ENCODE measurements at places on chromosomes 5 and 9. TPM values are rescaled to one million over a fixed set of nuclear protein-coding genes. Genes with fewer than 3 reads are reported as not detected.

SNCAIP gene
- total RNA-seq = 0.85 TPM

HRCT1 gene
- total RNA-seq = 0.58 TPM

PHF24 gene
- 0.28 TPM for total RNA-seq

FAXDC2 gene
- total RNA-seq = 0.77 TPM

RORB gene
- under 0.01 TPM for total RNA-seq

AQP7 gene
- total RNA-seq = not detected

DEPDC1B gene
- 13.6 TPM for total RNA-seq

Data from regular cardiac myocyte (primary cell).